Activated naive CD4-positive, alpha-beta T cell (primary cell): ENCODE measurements at places on chromosomes 2 and 18.

DNA sequence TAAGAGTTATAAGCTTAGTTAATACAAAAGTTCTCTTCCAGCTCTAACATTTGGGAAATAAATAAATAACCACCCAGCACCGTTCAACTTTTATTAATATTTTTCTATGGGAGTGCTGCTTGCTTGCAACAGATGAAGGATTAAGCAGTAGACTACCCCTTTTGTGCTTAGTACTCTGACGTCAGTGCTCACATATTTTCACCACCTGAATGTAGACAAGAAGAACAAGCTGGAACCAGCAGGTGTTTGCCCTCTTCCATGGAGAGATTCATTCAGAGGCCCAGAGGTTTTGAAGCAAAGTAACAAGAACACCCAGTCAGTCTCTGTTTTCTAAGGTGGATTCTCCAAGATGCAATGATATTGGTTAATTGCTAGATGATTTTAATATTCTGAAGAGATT, 307.1 kb upstream of the PIK3C3 start:
- no peak for DNase-seq

DNA sequence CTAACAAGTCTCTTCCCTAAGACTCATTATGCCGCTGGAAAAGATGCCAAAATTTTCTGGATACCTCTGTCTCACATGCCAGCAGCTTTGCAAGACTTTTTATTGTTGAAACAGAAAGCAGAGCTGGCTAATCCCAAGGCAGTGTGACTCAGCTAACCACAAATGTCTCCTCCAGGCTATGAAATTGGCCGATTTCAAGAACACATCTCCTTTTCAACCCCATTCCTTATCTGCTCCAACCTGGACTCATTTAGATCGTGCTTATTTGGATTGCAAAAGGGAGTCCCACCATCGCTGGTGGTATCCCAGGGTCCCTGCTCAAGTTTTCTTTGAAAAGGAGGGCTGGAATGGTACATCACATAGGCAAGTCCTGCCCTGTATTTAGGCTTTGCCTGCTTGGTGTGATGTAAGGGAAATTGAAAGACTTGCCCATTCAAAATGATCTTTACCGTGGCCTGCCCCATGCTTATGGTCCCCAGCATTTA, 26.3 kb downstream of the DHRS9 start:
- DNase-seq, result no peak

DNA sequence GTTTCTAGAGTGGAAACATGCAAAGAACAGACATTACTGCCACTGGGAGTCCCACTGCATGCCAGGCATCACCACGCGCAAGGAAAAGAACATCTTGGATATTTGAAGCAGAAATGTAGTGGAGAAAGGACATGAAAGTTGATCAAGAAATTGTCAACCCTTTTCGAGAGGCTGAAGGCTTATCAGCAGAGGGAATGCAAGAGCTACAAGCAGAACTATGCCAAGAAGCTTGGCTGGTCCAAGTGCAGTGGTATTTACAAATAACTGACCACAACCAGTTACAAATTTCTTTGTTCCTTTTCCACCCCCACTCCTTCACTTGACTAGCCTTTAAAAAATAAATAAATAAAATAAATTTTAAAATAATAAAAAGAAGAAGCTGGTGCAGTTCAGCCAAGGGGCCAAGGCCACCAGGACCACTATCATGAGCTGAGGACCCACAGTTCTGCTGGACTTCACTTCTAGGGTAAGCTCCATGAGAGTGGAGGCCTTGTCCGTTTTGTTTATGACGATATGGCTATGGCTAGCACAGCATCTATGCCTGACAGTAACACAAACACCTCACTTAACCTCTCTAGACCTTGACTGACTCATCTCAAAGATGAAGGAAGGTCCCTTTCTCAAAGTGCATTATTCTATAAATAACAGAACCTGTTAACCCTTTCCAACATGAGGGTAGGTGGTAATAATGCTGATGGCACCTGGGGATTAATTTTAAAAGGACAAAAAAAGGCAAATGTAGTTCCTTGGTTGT, 20.9 kb downstream of the MARCHF4 start:
- DNase-seq, result no peak

GRCh38 chr2:233267516-233268245, 16.2 kb downstream of the ATG16L1 start:
- peak; percentile 64 for DNase-seq

- no peak for DNase-seq
Measured at GRCh38 chr18:6542296-6542695, 127.6 kb upstream of the L3MBTL4 start.

DNA sequence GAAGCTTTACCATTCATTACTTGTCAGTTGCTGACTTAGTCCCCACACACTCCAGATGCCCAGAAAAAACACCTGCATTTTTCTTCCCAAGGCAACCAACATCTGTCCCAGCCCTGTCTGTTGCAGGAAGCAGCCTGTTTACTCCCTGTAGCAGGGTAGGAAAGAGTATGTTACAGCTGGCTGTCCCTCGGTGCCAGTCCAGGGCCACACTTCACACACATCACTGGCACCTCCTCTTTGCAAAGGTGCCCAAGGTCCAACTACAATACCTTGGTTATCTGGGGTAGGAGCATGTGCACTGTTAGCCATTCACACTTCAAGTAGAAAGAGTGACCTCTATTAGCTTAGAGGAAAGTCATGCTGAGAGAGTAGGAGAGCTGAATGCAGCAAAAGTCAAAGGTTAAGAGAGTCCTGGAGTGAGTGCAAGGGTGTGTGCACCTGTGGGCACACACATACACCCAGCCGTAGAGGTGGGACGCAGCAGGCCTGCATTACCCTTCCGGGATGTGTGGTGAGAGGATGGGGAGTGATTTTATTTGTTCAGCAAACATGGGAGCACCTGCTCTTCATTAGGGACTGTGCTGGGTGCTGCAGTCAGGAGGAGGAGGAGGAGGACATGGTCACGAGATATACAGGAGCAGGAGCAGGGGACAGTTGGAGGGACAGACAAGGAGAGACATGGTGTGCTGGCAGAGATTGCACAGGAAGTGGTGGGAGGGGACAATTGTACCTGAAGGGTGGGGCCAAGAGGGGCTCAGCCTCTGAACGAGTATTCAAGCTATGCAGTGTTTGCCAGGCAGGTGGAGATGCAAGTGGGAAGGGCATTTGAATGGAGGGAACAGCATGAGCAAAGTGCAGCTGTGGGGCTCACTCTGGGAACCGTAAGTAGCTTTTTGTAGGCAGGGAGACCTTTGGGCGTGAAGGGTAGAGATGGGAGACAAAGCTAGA, 69.8 kb downstream of the TSN start:
- no peak for DNase-seq

GRCh38 chr18:24060644-24061043, 46.1 kb downstream of the TTC39C start:
- DNase-seq, result no peak

- peak; percentile 34 for DNase-seq
Measured at GRCh38 chr2:3575534-3576262, 638 bp downstream of the RPS7 start.

GRCh38 chr18:72948439-72948838, 80.7 kb upstream of the NETO1 start:
- no peak for DNase-seq

DNA sequence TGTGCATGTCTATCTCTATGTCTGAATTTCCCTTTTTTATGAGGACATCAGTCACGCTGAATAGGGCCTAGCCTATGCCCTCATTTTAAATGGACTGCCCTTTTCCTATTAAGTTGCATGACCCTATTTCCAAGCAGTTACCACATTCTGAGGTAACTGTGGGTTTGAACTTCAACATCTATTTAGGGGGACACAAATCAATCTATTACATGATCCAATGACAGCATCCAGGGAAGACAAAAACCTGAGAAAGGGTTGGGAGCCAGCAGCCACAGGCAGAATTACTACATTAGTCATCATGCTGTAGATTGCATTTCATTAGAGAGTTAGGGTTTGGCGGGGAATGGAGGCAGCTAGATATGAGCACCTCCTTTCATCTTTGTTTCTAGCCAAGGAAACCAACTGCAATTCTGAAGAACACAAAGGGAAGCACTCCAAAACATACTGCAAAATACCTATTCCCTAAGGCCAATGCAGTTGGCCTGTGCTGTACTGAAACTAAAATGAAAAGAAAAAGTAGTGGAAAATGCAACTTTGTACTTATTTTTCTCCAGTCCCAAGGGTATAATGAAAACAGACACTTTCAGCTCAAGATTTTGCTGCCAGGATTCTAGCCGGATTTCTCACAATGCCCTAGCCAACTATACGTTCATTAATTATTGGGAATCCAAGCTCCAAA, 40.4 kb upstream of the C1D start:
- no peak for DNase-seq

GRCh38 chr2:14632133-14632936, at the start of gene LRATD1:
LRATD1 (plus strand) TSS chr2:14632717; CDS start chr2:14633980, 1,263 bp downstream.
- DNase-seq, result no peak

- DNase-seq, result no peak
Measured at GRCh38 chr2:219525533-219526232, 11.4 kb downstream of the ASIC4 start.

- DNase-seq, result no peak
Measured at GRCh38 chr18:62585274-62586150, 62.7 kb downstream of the ZCCHC2 start.

DNA sequence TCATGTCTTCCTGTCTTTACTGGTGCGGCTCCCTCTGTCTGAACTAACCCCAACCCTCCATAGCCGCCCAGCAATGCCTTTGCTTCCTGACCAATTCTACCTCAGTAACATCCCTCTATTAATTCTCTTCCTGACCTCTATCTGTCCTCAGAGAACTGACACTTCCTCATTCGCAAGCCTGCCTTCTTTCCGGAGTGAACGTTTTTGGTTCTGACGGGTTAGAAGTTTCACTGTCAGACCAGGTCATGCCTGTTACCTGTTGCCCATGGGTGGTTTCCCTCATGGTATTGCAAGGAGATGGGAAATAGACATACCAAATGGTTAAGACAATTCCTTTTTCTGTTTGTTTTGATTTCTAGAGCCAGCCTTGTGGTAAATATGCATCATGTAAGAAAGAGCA, 453.4 kb upstream of the SLC14A2 start:
- no peak for DNase-seq

- DNase-seq, result no peak
Measured at GRCh38 chr2:232817756-232818155, 41.4 kb upstream of the KCNJ13 start.

- DNase-seq, result no peak
Measured at GRCh38 chr2:197184959-197185586, 125.5 kb downstream of the ANKRD44 start.

DNA sequence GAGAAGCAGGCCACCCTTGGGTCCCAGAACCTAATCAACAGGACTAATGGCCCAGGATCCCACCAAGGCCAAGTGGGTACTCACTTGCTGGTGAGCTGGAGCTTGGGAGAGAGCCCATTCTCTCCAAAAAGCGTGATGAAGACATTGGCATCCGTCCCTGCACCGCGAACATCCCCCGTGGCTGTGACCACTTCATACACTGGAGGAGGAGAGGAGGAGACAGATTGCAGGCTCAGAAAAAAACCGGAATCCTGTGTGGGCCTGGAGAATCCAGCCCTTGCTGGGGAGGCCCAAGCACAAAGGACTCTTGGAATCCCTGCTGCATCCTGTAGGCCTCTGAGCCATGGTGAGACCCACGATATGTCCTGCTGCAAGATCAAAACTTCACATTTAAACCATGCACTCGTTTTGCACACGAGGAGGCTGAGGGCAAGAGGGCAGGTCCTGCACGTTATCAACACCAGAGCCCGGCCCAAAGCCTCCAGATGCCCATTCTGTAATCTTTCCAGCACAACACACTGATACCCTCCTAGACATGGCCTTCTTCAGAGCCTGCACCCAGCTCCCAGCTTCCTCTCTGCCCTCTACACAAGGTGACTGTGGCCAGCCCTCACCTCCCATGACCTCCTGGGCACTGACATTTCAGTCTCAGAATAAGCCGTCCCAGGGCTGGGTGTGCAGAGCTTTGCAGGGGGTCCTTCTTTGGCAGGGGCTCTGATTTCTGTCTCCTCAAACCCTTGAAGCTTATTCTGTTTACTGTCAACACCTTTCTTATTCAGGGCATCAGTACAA, 7.8 kb downstream of the LOXHD1 start:
- no peak for DNase-seq

DNA sequence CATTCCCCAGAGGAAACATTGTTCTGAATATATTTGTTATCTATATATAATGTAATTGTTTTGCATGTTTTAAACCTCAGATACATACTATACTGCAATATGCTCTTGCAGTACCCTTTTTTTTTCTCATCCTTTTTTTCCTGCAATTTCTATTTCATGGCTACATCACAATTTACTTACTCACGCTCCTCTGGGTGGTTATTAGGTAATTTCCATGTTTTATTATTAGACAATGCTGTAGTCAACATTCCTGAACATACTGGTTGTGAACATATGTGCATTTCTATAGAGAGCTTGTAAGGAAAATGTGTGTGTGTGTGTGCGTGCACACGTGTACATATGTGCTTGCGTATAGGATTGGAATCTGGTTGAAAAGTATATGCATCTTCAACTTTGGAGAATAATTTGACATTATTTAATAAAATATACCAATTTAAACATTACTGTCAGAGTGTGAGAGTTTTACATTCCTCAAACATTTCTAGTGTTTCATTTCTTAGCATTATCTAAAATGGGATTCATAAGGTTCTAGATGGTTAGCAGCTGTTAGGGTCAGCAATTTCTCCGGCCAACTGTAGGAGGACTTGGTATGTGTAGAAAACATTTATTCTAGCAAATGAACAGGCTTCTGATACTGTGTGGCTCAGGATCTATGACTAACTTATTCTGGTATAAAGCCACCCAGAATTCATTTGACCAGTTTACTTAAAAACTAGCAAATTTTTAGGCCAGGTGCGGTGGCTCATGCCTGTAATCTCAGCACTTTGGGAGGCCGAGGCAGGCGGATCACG, 22.4 kb downstream of the NCOA1 start:
- no peak for DNase-seq

GRCh38 chr2:64655873-64656272, 2.2 kb upstream of the SERTAD2 start:
- DNase-seq, result no peak

- DNase-seq, result no peak
Measured at GRCh38 chr18:32373505-32373904, 97.2 kb downstream of the GAREM1 start.

DNA sequence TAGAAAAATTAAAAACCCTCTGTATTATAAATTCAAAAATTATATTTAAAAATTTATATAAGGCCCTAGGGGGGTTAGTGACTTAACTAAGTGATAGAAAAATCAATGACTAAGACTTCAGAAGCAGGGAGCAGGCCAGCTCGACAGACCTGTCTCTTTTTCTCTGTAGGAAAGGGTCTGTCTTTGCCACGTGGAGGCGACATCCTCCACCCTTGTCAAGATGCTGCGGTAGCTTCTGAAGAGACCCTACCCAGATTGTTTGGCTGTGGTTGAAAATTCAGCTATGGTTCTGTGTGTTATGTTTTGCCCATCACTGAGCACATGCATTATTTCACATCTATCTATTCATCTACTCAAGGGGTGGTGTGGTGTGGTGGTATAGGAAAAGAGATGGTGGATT, 8.2 kb upstream of the SLC4A3 start:
- DNase-seq, result no peak

GRCh38 chr2:164388511-164388910, 232.8 kb downstream of the GRB14 start:
- no peak for DNase-seq

DNA sequence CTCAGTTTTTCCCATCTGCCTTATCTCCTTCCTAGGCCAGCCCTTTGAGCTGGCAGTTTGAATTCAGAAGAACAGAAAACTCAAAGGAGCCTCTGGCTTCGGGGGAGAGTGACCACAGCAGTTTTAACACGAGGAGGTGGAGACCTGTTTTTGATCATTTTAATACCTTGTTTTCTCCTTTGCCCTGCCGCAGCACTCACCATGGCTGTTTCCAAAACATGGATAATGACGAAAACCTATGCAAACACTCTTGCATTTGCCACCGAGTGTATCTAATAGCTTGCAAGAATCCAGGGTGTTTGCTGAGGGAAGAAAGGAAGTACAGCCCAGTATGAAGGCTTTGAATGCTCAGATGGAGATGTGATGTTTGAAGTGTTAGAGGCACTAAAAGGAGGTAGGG, 167.1 kb downstream of the PRKCE start:
- DNase-seq, result no peak
